ENCODE measurements at places on chromosomes 1 and 21.

DNA sequence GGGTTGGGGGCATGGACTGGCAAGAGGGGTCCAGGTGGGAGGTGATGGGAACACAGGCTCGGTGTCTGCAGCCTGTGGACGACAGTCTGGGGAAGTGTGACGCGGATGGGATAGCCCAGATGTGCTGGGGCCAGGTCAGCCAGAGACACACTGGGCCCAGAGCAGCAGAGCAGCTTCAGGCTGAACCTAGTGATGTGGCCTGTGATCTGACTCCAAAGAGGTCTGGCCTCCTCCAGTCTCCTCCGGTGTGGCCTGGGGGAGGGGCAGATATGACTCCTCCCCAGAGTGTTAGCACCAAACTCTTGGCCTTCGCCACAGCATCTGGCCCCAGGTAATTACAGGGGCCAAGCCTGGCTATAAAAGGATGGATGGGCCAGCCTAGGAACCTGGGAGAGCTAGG, 13.5 kb downstream of the EFNA3 start:
- DNase-seq = no peak

DNA sequence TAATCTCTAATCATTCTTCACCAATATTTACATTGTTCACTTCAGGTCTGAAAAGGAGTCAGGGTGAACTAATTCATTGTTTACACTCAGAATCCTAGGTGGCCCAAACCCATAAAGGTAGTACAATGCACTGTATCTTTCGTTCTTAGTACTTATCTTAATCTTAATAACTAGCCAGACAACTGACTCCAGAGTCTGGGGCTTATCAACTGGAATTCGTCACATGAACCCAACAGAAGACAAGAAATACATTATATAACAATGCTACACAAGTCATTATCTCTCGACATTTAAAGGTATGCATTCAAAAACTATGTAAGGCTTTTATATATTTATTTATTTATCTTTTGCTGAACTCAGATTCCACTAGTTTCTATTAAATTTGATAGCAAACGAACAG, 125.9 kb upstream of the ESRRG start:
- DNase-seq = no peak

GRCh38 chr21:36728371-36729111, 29.6 kb downstream of the SIM2 start:
- no peak for DNase-seq

- DNase-seq = no peak
These were observed 90.9 kb downstream of the MAN1C1 start for GRCh38 chr1:25707280-25708016.

DNA sequence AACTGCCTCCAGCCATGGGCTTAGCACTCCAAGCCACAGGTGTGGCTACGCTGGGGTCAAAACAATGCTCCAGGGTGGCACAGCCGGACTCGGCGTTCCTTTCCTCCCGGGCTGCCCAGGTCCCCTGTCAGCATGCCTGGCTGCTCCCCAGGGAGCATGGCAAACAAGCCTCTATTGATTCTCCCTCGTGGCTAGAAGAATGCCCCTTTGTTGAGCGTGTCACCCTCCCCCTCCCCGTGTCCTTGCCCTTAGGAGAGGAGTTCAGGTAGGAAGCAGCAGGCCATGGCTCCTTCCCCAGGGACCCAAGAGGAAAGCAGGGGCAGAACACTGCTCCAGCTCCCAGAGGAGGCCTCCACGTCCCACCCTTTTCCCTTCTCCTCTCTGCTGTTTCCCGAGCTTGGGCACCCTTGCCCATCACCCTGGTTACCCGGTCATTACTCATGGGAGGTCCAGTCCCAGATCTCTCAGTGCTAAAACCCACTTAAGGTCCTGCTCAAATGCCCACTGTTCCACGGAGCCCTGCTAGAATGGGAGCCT, 57.4 kb upstream of the CITED4 start:
- DNase-seq = peak; percentile 84

GRCh38 chr1:25711555-25712298, 88.3 kb upstream of the SELENON start:
- peak; percentile 16 for DNase-seq

DNA sequence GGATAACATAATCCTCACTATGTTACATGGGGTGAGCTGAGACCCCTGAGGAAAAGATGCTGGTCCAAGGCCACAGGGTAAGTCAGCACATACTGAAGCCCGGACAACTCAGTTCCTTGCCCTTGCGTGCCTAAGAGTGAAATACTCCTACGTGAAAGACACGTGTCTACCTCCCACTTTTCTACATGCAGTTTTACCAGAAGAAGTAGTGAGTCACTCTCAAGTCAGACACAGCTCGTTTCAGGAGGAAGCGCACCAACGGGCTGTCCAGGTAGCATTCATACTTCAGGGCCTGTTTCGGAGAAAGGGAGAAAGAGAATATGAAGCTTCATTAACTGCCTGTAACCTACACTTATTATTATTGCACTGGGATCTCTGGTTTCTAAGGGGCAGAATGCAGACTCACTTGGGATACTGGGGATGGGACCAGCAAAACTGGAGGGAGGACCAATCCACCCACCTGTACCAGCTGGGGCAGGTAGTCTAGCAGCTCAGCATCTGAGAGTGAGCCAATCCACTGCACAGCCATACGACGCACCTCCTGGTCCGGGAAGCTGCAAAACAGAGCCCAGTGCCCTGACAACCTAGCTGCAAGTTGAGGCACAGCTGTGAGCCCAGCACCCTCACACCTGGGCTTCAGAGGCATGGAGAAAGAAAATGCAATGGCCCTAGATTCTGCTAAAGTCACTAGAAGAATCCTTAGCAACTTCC, 32.4 kb upstream of the PPP1R15B start:
- no peak for DNase-seq

GRCh38 chr1:84774669-84775534, 84.6 kb upstream of the SSX2IP start:
- peak; percentile 37 for DNase-seq

- DNase-seq = no peak
These were observed 230.7 kb upstream of the DUSP10 start for GRCh38 chr1:221972276-221973235.

- DNase-seq = no peak
These were observed 96.6 kb upstream of the B3GALT2 start for GRCh38 chr1:193283016-193283415.

- DNase-seq = no peak
These were observed 313.0 kb upstream of the ST6GALNAC5 start for GRCh38 chr1:76554283-76554682.

- no peak for DNase-seq
These were observed 102.1 kb upstream of the ZC3H12A start for GRCh38 chr1:37372302-37372701.

GRCh38 chr1:96703186-96703585, 18.4 kb upstream of the PTBP2 start:
- no peak for DNase-seq

- no peak for DNase-seq
These were observed 8.4 kb downstream of the EXTL1 start for GRCh38 chr1:26029864-26030481.

DNA sequence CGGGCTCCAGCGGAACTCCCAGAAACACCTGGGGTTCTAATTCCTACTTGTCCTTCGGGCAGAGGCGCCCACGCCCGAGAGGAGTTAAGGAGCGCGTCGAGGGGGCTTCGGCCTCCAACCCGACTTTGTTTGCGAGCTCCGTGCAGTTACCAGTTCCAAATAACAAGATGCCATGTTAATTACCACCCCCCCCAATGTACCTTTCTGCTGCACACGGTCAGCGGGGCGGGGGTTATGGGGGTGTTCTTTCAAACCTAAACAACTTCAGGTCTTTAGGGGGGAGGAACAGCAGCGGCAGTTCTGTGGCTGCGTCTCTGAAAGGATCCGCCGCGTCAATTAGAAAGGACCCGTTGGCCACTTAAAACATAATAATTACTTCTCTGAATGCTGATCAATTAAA, 114.8 kb downstream of the PRDM16 start:
- no peak for DNase-seq

- DNase-seq = no peak
These were observed 80.8 kb downstream of the DYRK1A start for GRCh38 chr21:37447288-37447936.

DNA sequence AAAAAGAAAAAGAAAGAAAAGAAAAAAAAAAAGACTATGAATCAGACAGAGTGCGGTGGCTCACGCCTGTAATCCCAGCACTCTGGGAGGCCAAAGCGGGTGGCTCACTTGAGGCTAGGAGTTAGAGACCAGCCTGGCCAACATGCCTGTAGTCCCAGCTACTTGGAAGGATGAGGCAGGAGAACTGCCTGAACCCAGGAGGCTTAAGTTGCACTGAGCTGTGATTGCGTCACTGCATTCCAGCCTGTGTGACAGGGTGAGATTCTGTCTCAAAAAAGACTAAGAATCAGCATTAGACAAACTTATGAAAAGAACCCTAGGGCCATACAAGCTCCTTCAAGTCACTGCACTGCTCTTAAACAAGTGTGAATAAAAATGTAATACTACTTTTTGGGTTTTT, 16.9 kb downstream of the PSMB4 start:
- DNase-seq = no peak

- no peak for DNase-seq
These were observed 27.8 kb upstream of the FOXE3 start for GRCh38 chr1:47388030-47388890.

DNA sequence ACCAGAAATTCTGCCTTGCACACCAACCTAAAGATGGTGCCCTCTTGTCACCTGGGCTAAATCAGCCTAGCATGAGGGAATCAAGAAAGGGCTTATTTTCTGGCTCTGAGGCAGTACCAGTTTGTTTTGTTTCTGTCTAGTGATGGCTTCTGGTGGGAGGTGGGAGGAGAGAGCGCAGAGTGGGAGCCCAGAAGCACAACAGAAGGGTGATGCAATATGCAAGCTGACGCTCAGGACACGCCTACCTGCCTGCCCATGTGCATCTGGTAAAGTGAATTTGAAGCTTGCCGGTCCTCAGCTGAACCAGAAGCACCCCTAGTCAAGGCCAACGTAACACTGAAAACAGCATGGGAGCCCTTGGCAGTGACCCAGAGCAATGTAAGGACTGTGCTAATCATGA, 138.4 kb upstream of the TIAM1 start:
- no peak for DNase-seq

GRCh38 chr1:61125263-61125662, 42.9 kb downstream of the NFIA start:
- DNase-seq = no peak

GRCh38 chr1:24963099-24963872, 33.2 kb upstream of the RUNX3 start:
- DNase-seq = no peak

DNA sequence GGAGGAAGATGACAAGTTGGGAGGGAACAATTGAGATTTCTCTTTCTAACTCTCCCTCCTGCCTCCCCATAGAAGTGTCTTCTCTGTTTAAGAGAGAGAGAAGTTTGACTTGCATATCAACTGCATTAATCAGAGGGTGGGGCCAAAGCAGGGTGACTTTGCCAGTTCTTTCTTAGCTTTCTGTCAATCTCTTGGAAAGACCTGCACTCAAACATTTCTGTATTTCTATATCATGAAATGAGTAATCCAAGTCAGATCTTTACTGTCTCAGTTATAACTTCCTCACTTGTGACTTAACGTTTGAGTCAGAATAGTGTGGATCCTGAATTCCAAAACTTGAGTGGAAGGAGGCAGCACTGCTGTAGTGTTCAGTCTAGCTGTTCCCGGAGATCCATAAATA, 180.8 kb upstream of the KCNK2 start:
- DNase-seq = no peak

GRCh38 chr21:46334351-46335140, 10.6 kb downstream of the PCNT start:
- no peak for DNase-seq

GRCh38 chr1:227759341-227760300, 24.4 kb downstream of the SNAP47 start:
- DNase-seq = no peak

DNA sequence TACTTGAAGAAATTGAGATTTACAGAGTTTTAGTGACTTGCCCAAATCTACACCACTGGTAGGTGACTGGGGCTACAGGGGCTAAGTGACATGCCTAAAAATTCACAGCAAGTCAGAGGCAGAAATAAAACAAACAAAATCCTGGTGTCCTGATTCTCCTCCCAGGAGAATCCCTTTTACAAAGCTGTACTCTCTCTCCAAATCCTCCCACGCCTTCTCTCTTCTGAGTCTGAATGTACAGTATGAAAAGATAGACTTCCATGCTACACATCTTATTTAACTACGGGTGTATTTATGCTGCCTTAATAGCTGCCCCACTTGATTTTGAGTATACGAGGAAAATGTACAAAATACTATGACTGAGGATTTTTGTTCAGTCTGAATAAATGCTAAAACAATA, 65.4 kb downstream of the SGIP1 start:
- DNase-seq = no peak

GRCh38 chr21:26659182-26659581, 86.1 kb upstream of the CYYR1 start:
- no peak for DNase-seq

GRCh38 chr1:239677362-239677761, 291.0 kb downstream of the CHRM3 start:
- DNase-seq = no peak

- DNase-seq = no peak
These were observed 435.4 kb downstream of the PTPRU start for GRCh38 chr1:29671446-29672356.

DNA sequence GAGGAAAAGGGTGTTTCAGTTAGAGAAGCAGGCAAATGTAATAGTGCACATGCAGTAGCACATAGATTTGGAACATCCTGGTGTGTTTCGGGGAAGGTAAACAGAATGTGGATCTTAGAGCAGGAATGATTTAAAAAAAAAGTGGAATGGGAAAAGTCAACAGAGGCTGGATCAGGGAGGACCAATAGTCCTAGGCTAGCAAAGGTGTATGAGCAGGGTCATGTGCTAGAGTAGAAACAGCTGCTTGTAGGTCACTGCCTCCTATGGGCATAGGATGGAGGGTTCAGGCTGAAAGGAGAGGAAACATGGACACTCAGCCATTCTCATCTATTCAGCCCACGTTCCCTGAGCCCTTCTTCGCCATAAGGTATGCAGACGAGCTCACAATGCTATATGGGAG, 3.7 kb upstream of the KPNA6 start:
- DNase-seq = no peak

GRCh38 chr21:37530901-37531351, 164.4 kb downstream of the DYRK1A start:
- DNase-seq = peak; percentile 38

DNA sequence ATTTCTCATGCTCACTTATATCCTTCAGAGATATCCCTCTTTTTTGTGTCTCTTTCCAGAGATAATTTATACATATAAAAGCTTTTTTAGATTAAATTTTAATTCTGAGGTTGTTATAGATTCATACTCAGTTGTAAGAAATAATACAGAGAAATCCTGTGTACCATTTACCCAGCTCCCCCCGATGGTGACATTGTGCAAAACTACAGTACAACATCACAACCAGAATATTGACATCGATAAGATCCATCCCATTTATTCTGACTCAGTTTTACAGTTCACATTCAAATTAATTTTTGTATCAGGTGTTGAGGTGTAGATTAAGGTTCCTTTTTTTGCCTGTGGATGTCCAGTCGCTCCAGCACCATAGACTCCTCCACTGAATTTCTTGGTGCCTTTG, 14.3 kb downstream of the DMRTB1 start:
- no peak for DNase-seq

- DNase-seq = no peak
These were observed 44.5 kb downstream of the RPS6KA1 start for GRCh38 chr1:26574018-26574417.

- DNase-seq = no peak
These were observed 5.2 kb upstream of the OXCT2 start for GRCh38 chr1:39776400-39776713.
